ENCODE measurements at places on chromosomes 12 and 14.

- no peak for DNase-seq
Observed at GRCh38 chr12:11963841-11964471, 106.8 kb upstream of the BCL2L14 start.

DNA sequence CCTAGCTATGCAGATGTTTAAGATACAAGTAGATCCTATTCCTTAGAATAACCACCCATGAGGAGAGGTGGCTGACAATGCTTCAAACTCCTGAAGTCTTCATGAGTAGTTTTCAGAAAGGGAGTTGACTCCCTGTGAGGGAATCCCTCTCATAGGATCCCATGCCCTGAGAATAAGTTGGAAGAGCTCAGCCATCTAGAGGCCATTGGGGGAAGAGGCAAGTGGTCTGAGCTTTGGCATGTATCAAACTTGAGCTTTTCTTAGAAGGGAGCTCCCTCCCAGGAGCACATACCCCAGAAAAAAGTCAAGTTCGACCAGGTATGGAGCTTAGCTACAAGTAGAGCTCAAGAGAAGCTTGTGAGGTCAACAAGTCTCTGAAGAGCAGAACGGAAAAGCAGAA is 165.7 kb upstream of the RBM19 start:
- DNase-seq: no peak

DNA sequence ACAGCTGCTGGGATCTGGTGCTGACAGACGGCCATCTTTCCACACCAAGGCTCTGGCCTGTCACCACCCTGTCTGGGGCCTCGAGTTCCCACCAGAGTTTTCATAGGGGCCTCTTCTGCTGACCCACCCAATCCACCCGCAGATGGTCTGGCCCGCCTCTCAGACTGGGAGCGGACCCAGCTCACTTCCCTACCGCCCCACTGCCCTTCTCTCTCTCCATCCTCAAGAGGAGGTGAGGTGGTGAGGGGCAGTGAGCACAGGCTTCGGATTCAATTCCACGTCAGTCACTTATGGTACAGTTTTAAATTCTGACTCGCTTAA is 12.3 kb upstream of the RPS6KL1 start:
- no peak for DNase-seq

- DNase-seq: no peak
Observed at GRCh38 chr12:90305379-90305778, 596.7 kb upstream of the ATP2B1 start.

GRCh38 chr12:2285462-2285861 is 232.7 kb downstream of the CACNA1C start:
- DNase-seq: no peak

DNA sequence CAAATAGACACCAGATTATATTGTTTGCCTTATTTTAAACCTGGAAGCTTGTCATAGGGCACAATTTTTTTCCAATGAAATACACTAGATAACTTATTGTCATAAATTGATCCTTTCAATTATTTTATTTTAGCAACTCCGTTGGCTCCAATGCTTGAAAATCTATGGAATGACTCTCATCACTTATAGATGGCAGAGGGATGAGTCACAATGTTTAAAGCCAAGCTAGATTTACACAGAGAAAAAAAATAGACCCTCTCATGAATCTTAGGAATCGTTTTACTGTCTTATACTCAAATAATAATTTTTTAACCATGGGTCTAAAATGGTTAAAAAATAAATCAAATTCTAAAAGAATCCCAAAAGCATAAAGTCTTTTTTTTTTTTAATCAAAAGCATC is 1276.6 kb upstream of the FLRT2 start:
- DNase-seq: no peak

DNA sequence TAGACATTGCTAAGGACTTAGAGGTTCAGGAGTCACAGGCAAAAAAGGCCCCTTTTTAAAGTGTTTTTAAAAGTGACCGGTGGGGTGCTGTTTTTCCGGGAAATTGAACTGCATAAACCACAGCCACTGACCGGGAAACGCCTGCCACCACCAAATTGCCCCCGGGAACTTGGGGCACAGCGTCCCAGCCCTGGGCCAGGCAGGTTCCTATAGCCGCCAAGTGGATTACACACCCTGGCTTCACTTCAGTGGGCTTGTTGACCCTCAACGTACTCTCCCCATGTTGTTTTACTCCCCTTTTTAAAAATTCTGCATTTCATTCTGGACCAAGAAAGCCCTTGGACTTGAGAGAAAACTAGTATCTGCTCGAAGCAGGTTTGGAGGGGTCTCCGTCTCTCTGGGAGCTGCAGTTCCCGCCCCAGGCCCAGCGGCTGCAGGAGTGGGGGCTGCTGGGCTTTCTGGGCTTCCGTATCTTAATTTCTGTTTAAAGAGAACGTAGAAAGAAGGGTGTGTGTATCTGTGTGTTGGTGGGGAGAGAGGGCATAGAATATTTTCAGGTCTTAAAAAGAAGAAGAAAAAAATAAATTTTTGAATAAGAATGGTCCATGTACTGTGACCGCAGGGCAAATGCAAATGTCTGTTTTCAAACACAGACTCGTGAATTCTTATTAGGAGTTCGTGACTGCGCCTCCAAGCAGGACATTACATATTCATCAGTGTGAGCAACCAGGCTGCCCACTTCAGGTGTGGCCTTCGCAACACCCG is 82.9 kb downstream of the PAPOLA start:
- DNase-seq: no peak

- no peak for DNase-seq
Observed at GRCh38 chr12:34625116-34625515, 602.8 kb downstream of the ALG10 start.

GRCh38 chr12:1838205-1838993 is 18.0 kb downstream of the LRTM2 start:
- no peak for DNase-seq
